HFFc6 (cell line): ENCODE measurements at places on chromosomes 4 and X. TPM values are rescaled to one million over a fixed set of nuclear protein-coding genes. Genes with fewer than 3 reads are reported as not detected.

DNA sequence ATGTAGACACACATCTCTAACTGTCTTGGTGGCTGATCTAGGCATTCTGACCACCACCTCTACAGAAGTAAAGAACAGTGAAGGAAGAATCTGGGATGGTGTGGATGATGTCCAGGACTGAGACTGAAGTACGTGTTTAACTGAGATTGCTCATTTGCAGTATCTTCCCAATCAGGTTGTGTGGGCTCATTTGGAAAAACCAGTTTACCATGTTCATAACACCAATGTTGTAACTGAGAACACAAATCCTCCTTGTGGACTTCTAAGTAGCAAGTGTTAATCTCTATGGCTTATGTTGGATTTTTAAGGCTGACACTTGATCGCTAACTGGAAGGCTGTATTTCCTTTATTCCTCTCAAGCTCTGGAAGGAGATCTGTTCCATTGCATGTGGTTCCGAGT is 144.7 kb downstream of the ZNF518B start:
- H3K27ac ChIP-seq, result no peak overlapping the region
- H3K27me3 ChIP-seq, result peaks cover 18% of the 10 kb centered on the region
- no peak overlapping the region for H3K4me3 ChIP-seq
- peaks cover 5% of the 10 kb centered on the region for H3K4me1 ChIP-seq
- H3K36me3 ChIP-seq, result no peaks in the 10 kb centered on the region

PCDH19 gene
- 0.02 to 0.15 TPM in 2 of 3 replicates, not detected in the other for total RNA-seq

AADAT gene
- total RNA-seq, result 5.6 to 6.3 TPM (median 5.9 TPM) in 3 replicates

DNA sequence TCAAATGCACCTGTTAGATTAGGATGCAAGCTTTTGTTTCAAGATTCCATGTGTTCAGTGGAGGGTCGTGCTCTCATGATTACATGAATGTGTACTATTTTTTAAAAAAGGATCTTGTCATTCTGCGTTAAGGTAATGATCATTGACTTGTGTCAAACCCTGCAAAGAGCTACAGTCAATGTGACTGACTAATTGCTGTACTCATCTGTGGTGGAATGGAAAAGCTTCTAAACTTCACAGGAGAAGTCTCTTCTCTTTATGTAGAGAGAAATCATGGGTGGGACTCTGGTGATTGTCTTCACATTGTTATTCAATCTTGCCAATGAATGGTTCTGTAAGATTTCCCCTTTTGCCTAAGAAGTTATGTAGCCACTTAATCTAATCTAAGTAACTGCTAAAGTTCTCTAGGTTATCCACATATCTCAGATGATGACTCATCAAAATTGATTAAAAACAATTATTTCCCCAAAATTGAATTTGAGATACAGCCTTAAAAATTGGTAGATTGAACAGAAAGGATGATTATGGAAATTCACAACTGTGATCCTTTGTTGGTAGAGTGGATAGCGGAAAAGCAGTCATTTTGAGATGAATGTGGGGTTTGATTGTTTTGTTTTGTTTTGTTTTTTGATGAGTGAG is 6.7 kb downstream of the MAGEE1 start:
- no peak for DNase-seq
- no peaks in the 10 kb centered on the region for H3K4me1 ChIP-seq
- H3K4me3 ChIP-seq, result no peak overlapping the region
- no peaks in the 10 kb centered on the region for H3K36me3 ChIP-seq

- H3K4me3 ChIP-seq, result no peak overlapping the region
- no peak overlapping the region for H3K27ac ChIP-seq
- no peaks in the 10 kb centered on the region for H3K27me3 ChIP-seq
- H3K36me3 ChIP-seq, result no peaks in the 10 kb centered on the region
- H3K4me1 ChIP-seq, result peaks cover 57% of the 10 kb centered on the region
Measured at GRCh38 chr4:78613522-78614321, 62.2 kb downstream of the ANXA3 start.

DNA sequence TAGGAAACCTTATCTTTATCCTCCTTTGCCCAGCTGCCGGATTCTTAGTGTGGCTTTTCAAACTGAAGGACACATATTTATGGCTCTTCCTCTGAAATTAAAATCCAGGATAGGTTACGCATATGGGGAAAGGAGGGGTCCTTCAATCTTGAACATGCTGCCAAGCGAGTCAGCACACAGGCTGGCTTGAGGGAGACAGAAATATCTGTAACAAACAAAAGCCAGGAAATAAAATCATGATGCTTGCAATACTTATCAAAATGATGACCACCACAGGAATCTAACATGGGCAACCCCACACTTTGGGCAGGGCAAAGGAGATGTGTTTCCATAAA is 196.4 kb upstream of the LDB2 start:
- peak overlapping the region; percentile 34; the same call in 1 of the 2 replicates for H3K27ac ChIP-seq
- H3K4me3 ChIP-seq, result no peak overlapping the region
- DNase-seq, result no peak
- no peaks in the 10 kb centered on the region for H3K36me3 ChIP-seq

GRCh38 chrX:4668802-4669536 is 955.5 kb upstream of the PRKX start:
- no peaks in the 10 kb centered on the region for H3K36me3 ChIP-seq
- H3K4me1 ChIP-seq, result no peaks in the 10 kb centered on the region
- H3K4me3 ChIP-seq, result no peak overlapping the region

- peaks cover 2% of the 10 kb centered on the region; the same call in 1 of the 2 replicates for H3K27me3 ChIP-seq
- H3K36me3 ChIP-seq, result peaks cover 5% of the 10 kb centered on the region; the same call in 1 of the 2 replicates
- peak overlapping the region; percentile 99 for H3K27ac ChIP-seq
- peak overlapping the region; percentile 89 for H3K4me3 ChIP-seq
- H3K4me1 ChIP-seq, result peaks cover 57% of the 10 kb centered on the region
Measured at GRCh38 chr4:15656038-15656470, 897 bp upstream of the FBXL5 start.

NMU gene
- total RNA-seq, result not detected in 3 replicates

- no peak for DNase-seq
- H3K27ac ChIP-seq, result no peak overlapping the region
- H3K27me3 ChIP-seq, result no peaks in the 10 kb centered on the region
- H3K4me1 ChIP-seq, result no peaks in the 10 kb centered on the region
- H3K36me3 ChIP-seq, result no peaks in the 10 kb centered on the region
Measured at GRCh38 chr4:30903502-30904214, 183.5 kb downstream of the PCDH7 start.

HS3ST1 gene
- not detected in 3 replicates for total RNA-seq

- no peak overlapping the region for H3K4me3 ChIP-seq
- H3K36me3 ChIP-seq, result no peaks in the 10 kb centered on the region
- no peak overlapping the region for H3K27ac ChIP-seq
- no peak for DNase-seq
- peaks cover 2% of the 10 kb centered on the region; the same call in 1 of the 2 replicates for H3K27me3 ChIP-seq
Measured at GRCh38 chr4:90128961-90129495, 1.8 kb downstream of the CCSER1 start.

DNA sequence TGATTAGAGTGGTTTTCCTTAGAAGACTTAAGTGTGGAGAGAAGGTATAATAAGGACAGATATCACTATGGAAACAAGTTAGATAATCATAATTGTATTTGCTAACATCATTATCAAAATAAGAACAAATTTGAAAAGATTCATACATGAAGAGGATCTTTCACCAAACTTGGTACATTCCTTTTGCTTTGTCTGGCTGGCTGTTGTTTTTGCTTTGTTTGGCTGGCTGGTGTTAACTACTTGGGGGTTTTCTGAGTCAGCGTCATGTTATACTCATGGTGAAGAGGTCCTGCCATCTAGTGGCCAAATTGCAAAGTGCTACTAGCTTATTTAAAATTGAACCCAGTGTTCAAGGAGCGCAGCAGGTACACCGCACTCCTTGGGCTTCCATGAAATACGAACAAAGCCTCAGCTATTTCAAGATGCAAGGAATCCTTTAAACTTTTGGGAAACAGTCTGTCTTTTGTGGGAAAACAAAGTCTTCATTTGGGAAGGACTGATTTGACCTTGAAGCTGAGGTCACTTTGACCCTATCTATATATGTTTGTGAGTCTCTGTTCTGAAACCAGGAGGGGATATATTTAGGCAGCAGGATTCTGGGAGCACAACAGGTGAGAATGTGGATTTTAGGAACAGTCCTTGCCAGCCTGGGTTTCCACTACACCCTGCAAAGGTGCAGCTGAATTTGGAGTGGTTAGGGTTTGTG is 129.7 kb downstream of the PLS3 start:
- H3K4me3 ChIP-seq, result peak overlapping the region; percentile 64
- DNase-seq, result peak; percentile 79
- H3K27ac ChIP-seq, result peak overlapping the region; percentile 91
- peaks cover 3% of the 10 kb centered on the region for H3K27me3 ChIP-seq

POU4F2 gene
- not detected in 3 replicates for total RNA-seq

- no peak for DNase-seq
- peak overlapping the region; percentile 20; the same call in 1 of the 2 replicates for H3K27ac ChIP-seq
- no peaks in the 10 kb centered on the region for H3K27me3 ChIP-seq
Measured at GRCh38 chr4:141390571-141390970, 169.9 kb downstream of the ZNF330 start.

- H3K4me3 ChIP-seq, result no peak overlapping the region
- H3K27ac ChIP-seq, result no peak overlapping the region
- H3K36me3 ChIP-seq, result no peaks in the 10 kb centered on the region
- peaks cover 16% of the 10 kb centered on the region for H3K27me3 ChIP-seq
Measured at GRCh38 chr4:140212646-140213045, 58.7 kb upstream of the MAML3 start.

DNA sequence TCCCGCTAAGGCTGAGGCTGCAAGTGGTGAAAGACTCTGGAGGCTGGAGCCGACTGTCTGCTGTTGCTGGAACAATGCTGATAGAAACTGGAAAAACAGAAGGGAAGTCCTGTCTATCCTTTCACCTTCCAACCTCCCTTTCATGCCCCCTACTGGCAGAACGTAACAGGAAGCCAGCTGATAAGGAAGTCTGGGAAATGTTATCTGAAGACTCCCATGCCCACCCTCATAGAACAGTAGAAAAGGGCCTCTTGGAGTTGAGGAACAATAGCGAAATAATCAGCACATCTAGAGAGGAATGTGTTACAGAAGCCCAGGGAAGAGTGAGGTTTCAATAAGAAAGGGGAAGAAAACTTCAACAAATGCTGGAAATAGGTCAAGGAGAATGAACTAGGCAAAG is 117.1 kb upstream of the DKK2 start:
- H3K27ac ChIP-seq, result no peak overlapping the region
- no peak overlapping the region for H3K4me3 ChIP-seq
- peaks cover 9% of the 10 kb centered on the region; the same call in 1 of the 2 replicates for H3K4me1 ChIP-seq
- no peaks in the 10 kb centered on the region for H3K27me3 ChIP-seq
- H3K36me3 ChIP-seq, result no peaks in the 10 kb centered on the region
- peak; percentile 21 for DNase-seq

DNA sequence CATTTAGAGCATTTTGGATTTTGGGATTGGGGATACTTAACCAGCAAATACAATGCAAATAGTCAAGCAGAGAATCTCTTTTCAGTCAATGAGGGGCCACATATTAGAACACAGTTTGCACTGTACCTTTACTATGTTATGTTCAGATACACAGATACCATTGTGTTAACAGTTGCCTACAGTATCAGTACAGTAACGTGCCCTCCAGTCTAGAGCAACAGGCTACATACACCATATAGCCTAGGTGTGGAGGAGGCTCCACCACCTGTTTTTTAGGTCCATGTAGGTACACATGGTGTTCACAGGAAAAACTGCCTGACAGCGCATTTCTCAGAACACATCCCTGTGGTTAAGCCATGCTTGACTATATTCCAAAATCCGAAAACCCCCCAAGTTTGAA is 9.1 kb downstream of the GRPEL1 start:
- no peak for DNase-seq
- H3K4me3 ChIP-seq, result no peak overlapping the region
- peaks cover 17% of the 10 kb centered on the region for H3K4me1 ChIP-seq
- no peaks in the 10 kb centered on the region for H3K27me3 ChIP-seq

GRCh38 chrX:136497556-136498052 is at the start of gene HTATSF1:
Gene HTATSF1 (plus strand): TSS chrX:136497592. CDS start chrX:136497685, 93 bp downstream.
- peak within 1 kb of the TSS; percentile 94 for H3K4me3 ChIP-seq
- H3K4me1 ChIP-seq, result peaks cover 11% of the 10 kb centered on the region; the same call in 1 of the 2 replicates
- H3K27me3 ChIP-seq, result no peaks in the 10 kb centered on the region
- H3K36me3 ChIP-seq, result no peaks in the 10 kb centered on the region

NR3C2 gene
- 0.08 to 0.41 TPM (median 0.15 TPM) in 3 replicates for total RNA-seq

DNA sequence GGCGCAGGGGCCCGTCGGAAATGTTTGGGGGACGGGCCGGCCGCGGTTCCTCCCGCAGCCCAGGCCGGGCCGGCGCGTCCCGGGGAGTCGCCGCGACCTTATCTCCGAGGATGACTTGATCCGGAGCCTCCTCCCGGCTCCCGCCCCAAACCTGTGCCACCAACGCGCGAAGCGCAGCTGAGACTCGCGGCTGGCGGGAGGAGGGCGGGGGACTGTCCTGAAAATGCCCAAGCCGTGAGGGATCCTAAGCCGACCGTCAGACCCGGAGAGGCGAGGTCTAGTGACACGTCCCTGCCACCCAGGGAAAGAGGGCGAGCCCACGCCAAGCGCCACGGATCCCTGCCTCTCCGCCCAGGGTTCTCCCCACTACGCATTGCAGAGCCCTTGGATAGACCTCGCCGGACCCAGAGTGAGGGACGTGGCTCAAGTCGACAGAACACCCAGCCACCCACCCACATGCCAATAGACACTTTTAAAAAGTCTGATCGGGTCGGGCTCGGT is 26.9 kb downstream of the UTP14A start:
- H3K36me3 ChIP-seq, result no peaks in the 10 kb centered on the region
- peaks cover 14% of the 10 kb centered on the region for H3K27me3 ChIP-seq
- no peak overlapping the region for H3K27ac ChIP-seq

S100P gene
- total RNA-seq, result not detected in 2 replicates

ZNF157 gene
- not detected in 3 replicates for total RNA-seq

SPIN2B gene
- 9.8 to 12.2 TPM (median 10.3 TPM) in 3 replicates for total RNA-seq

DNA sequence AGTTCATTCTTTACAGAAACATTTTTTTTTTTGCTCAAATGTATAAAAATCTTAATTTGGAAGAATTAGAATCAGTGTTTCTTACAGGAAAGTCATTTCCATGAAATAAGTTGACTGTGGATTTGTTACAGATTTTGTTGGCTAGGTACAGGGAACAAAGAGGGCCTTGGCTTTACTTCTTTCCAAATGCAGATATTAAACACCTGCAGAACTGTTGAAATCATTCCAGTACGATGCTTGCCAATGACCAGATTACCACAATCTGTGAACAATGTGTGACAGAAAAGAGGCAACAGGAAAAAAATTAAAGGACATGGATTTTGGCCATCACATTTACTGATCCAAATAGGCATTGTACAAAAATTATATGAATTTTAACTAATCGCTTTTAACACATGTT is 70.8 kb downstream of the ANXA10 start:
- peaks cover 29% of the 10 kb centered on the region for H3K36me3 ChIP-seq
- no peak overlapping the region for H3K27ac ChIP-seq
- H3K27me3 ChIP-seq, result no peaks in the 10 kb centered on the region
- DNase-seq, result no peak
- peaks cover 24% of the 10 kb centered on the region for H3K4me1 ChIP-seq
- H3K4me3 ChIP-seq, result no peak overlapping the region

MEPE gene
- not detected in 3 replicates for total RNA-seq

GRCh38 chr4:6506616-6507140 is 34.3 kb upstream of the PPP2R2C start:
- H3K4me3 ChIP-seq, result no peak overlapping the region
- peaks cover 4% of the 10 kb centered on the region; the same call in 1 of the 2 replicates for H3K4me1 ChIP-seq
- peaks cover 8% of the 10 kb centered on the region for H3K27me3 ChIP-seq
- peaks cover 5% of the 10 kb centered on the region for H3K36me3 ChIP-seq

- no peak overlapping the region for H3K4me3 ChIP-seq
- no peaks in the 10 kb centered on the region for H3K4me1 ChIP-seq
- no peaks in the 10 kb centered on the region for H3K27me3 ChIP-seq
- no peaks in the 10 kb centered on the region for H3K36me3 ChIP-seq
- no peak for DNase-seq
- no peak overlapping the region for H3K27ac ChIP-seq
Measured at GRCh38 chr4:11814758-11815157, 386.1 kb upstream of the HS3ST1 start.
